Activated naive CD8-positive, alpha-beta T cell treated with anti-CD3 and anti-CD28 coated beads, Interleukin-2, amount 50 U/mL, for 24 hours (primary cell): ENCODE measurements at places on chromosomes 3 and 15.

- H3K36me3 ChIP-seq: peaks cover 4% of the 10 kb centered on the region
- H3K4me3 ChIP-seq: peak overlapping the region; percentile 85
- H3K4me1 ChIP-seq: peaks cover 60% of the 10 kb centered on the region
- peak overlapping the region; percentile 85 for H3K27ac ChIP-seq
- no peaks in the 10 kb centered on the region for H3K27me3 ChIP-seq
- peak; percentile 32 for DNase-seq
Observed at GRCh38 chr15:85329561-85330422, 50.6 kb upstream of the AKAP13 start.

- no peaks in the 10 kb centered on the region for H3K36me3 ChIP-seq
- no peak for DNase-seq
- no peak overlapping the region for H3K27ac ChIP-seq
- H3K4me3 ChIP-seq: no peak overlapping the region
- peaks cover 25% of the 10 kb centered on the region for H3K4me1 ChIP-seq
Observed at GRCh38 chr15:38127306-38127771, 125.3 kb upstream of the SPRED1 start.

- H3K27me3 ChIP-seq: no peaks in the 10 kb centered on the region
- no peaks in the 10 kb centered on the region for H3K4me1 ChIP-seq
Observed at GRCh38 chr3:171654809-171655208, 155.5 kb downstream of the PLD1 start.

GRCh38 chr3:122873741-122874515 is 79.1 kb downstream of the SLC49A4 start:
- H3K27me3 ChIP-seq: no peaks in the 10 kb centered on the region
- no peak overlapping the region for H3K27ac ChIP-seq
- H3K36me3 ChIP-seq: no peaks in the 10 kb centered on the region

DNA sequence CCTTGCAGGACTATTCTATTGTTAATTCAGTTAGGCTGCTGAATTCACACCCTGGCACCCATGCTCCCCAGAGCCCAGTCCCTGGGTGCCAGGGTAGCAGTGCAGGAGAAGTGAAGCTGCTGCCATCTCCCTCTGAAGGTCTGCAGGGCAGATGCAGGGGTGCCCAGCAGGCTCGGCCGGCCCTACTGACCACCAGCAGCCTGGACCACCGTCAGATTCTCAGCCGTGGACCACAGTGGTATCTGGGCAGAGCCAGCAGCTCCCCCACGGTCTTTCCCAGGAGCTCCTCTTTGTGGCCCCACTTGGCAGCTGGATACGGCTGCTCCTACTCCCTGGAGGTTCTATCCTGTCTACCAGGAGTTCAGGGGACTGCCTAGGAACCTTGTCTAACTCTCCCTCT is 46.8 kb downstream of the ALDH1L1 start:
- H3K4me3 ChIP-seq: no peak overlapping the region
- no peak overlapping the region for H3K27ac ChIP-seq
- H3K27me3 ChIP-seq: peaks cover 9% of the 10 kb centered on the region
- DNase-seq: no peak
- H3K4me1 ChIP-seq: no peaks in the 10 kb centered on the region

- H3K36me3 ChIP-seq: no peaks in the 10 kb centered on the region
- peaks cover 72% of the 10 kb centered on the region for H3K4me1 ChIP-seq
- H3K4me3 ChIP-seq: no peak overlapping the region
Observed at GRCh38 chr15:91865950-91866349, 12.4 kb downstream of the SLCO3A1 start.

GRCh38 chr3:15063656-15064286 is 1.3 kb downstream of the MRPS25 start:
- H3K4me1 ChIP-seq: peaks cover 22% of the 10 kb centered on the region
- H3K27ac ChIP-seq: peak overlapping the region; percentile 78
- H3K4me3 ChIP-seq: peak overlapping the region; percentile 94
- H3K36me3 ChIP-seq: peaks cover 20% of the 10 kb centered on the region

DNA sequence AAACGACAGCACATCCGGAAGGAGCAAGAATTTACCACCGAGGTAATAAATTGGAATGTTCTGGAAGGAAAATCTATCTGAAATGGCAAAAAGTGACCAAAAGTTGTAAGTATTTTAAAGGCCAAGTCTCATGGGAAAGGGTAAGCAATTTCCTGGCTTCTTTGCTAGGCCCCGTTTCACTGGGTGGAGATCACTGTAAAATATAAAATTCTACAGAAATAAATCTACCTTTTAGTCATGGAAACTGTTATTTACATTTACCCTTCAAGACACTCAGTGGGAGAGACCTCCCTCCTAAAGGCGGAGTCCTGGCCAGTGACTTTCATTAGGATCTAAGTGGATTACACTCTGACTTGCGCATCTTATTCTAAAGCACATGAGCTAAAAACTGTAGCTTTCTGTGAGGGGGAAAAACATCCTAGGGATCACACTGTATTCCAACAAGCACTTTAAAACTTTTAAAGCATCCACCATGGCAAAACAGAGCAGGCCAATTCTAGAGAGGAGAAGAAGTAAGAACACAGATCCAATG is 28.8 kb downstream of the LYZL4 start:
- peaks cover 4% of the 10 kb centered on the region for H3K4me1 ChIP-seq
- H3K4me3 ChIP-seq: no peak overlapping the region
- H3K27ac ChIP-seq: no peak overlapping the region
- no peaks in the 10 kb centered on the region for H3K36me3 ChIP-seq
